ENCODE measurements at places on chromosomes 12 and 14.
A peak's percentile ranks its signal among the peaks of the same experiment; 100 is the strongest.

DNA sequence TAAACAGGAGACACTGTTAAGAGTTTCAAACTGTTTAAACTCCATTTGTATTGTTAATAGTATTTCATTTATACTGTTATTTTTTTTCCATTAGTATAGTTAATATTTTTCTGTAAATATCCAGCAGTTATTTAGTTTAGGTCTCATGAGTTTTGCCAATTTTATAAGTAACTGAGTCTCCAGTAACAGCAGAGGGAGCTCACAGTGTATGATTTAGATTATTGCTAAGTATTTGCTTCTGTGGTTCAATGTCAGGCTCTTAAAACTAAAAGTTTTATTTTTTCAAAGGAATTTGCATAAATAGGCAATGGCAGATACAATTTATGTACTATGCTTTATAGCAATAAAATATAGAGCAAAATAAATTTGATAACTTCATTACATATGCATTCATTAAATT lies 209.7 kb downstream of the ATXN7L3B start:
- no peak for DNase-seq

DNA sequence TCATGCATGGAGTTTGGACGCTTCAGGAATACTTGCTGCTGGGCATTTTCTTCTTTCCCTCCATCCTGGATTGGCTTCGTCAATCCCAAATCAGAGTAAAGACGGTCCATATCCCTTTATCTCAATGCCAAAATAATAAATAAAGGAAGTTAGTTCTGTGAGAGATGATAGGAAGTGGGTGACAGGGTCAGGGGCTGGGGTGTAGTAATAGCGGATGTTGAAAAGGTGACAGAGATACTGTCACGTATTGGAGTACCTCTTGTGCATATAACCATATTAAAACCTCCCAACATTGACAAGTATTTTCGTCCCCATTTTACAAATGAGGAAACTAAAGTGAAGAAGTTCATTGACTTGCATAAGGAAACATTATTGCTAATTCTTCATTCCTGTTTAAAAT lies 12.4 kb downstream of the MAGOHB start:
- DNase-seq = no peak

- DNase-seq = no peak
Measured at GRCh38 chr12:93939641-93940325, 208.6 kb upstream of the PLXNC1 start.

DNA sequence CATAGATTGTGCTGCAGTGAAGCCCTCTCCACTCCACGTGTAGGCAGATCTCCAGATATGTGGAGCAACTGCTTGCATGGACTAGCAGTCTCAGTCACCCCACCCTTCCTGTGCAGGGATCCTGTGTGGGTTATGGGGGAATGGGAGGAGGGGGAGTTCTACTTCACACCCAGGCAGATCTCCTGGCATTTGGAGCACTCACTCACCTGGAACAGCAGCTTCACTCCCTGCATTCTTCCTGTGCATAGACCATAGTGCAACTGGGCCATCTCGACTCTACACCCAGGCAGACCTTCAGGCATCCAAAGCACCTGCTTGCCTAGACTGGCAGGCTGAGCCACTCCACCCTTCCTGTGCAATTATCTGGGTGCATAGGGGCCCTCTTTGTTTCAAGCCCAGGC lies 96.0 kb upstream of the PCED1B start:
- no peak for DNase-seq

- no peak for DNase-seq
Measured at GRCh38 chr14:69876848-69877306, 2.3 kb upstream of the SMOC1 start.

DNA sequence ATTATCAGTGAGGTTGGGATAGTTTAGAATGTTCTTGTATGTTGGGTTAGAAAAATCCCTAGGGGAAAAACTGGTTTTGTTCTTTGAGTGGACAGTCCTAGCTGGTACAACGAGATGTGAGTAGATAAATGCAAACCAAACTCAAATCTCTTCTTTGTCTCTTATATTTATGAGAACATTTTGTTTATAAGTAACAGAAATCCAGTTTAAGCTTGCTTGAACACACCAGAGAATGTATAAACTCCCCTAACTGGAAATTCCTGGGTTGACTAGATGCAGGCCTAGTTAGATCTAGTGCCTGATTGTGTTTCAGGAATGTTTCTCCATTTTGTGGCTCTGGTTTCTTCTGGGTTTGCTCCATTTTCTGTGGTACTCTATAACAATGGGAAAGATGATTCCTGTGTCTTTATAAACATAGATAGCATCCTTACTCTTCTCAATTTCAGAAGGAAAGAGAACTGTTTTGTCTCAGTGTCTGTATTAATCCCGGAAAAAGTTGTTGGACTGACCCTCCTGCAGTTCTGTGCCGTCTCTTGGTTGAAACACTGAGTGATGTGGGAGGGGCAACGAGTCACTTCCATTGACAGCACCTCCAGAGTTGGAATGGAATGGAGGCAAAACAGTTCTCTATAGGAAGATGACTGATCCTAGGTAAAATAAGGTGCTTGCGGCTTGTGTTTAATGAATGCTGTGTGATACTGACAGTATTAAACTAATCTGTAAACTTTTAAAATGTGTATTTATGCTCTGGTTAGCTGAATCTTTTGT lies 244.8 kb downstream of the TMTC2 start:
- no peak for DNase-seq

- no peak for DNase-seq
Measured at GRCh38 chr12:90163975-90164374, 455.3 kb upstream of the ATP2B1 start.

DNA sequence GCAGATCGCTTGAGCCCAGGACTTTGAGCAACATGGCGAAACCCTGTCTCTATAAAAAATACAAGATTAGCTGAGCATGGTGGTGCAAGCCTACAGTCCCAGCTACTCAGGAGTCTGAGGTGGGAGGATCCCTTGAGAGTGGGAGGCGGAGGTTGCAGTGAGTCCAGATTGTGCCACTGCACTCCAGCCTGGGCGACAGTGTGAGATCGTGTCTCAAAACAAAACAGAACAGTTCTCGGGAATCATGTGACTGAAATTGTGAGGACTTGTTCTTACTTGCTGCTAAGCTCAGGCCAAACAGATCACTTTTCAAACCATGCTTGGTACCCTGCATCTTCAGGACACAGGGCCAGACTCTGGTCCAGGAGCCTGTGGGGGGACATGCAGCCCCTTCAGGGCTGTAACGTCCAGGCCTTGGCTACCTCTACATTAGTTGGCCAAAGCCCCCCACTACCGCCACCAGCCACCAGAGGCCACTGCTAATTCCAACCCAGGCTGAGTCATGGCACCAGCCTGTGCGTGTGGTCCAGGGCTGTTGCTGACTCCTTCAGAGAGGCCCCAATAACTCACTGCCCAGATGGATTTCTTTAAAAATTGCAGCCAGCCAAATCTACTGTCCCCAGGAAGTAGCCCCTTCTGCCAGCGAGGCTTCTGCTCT lies 33.4 kb upstream of the SYNDIG1L start:
- DNase-seq = peak; percentile 43

GRCh38 chr12:106309671-106310505 lies 7.4 kb downstream of the TCP11L2 start:
- no peak for DNase-seq

- DNase-seq = no peak
Measured at GRCh38 chr12:92206011-92206410, 60.4 kb upstream of the BTG1 start.

- no peak for DNase-seq
Measured at GRCh38 chr12:26661399-26661798, 171.6 kb downstream of the ITPR2 start.

- no peak for DNase-seq
Measured at GRCh38 chr14:100062590-100062989, 2.6 kb upstream of the EVL start.

DNA sequence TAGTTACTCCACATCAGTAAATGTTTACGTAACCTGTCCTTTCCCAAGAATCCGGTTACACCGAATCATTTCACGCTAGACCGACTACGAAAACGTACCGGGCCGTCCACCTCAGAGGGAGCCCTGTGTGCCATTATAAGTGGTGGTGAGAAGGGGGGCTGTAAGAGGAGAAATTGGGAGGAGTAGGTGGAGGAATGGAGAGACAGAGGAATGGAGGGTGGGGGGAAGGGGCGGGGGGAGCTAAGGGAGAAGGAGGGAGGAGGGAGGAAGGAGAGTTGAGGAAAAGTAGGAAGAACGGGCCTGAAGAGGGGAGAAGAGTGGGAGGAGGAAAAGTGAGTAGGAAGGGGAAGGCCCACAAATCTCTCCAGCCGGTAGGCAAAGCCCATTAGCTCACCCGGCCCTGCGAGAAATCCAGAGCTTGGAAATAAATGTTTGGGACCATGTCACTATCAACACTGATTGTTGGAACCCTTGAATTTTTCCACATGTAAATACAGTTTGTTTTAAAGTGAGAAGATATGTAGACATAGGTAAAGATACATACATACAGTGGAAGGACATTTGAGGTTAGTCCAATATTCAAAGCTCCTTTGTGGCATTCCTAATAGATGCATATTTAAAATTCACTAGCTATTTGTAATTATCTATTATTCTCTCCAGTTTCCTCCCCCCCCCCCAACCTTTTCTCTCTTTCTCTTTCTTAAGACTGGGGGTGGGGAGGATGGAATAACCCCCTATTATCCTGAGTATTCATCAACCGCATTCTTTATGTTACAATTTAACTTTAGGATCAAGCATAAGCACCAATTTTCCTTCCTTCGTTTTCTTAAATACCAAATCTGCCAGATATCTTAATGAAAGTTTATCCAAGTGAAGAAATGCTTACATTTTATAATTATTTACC lies 2.1 kb upstream of the FOXG1 start:
- no peak for DNase-seq

DNA sequence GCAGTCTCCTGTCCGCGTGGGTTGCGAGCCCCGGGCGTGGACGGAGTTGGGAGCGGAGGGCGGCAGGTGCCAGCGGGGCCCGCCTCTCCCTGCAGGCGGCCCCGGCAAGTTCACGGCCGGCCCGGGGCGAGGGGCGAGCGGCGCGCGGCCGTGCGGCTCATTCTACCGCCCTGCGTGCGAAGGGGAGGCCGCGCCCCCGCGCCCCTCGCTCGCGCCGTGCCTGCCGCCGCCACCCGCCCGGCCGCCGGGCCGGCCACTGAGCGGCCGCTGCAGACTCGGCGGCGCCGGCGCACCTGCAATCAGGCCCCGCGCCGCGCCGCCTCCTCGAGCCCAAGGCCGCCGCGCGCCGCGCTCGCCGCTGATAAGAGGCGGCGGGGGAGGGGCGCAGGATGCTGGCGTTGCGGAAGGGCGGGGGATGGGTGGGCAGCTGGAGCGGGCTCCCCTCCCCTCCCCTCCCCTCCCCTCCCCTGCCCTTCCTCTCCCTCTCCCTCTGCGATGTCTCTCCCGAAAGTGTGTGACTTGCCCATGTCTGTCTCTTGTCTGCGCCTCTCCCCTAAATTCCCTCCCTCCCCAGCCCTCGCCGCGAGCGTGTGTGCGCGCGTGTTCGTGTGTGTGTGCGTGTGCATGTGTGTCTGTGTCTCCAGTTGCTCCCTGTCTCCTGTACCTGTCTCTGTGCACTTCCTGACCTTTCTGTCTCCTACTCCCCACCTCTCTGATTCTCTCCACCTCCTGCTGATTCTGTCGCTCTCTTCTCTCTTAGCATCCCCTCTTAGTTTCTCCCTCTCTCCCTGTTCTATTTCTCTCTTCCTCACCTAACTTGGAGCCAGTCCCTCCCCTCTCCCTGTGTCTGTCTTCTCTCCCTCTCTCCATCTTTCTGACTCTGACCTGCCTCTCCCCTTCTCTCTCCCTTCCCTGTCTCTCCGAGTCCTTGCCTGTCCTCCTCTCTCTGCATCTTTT lies 768.1 kb upstream of the TBX3 start:
- peak; percentile 34 for DNase-seq

GRCh38 chr12:6302621-6303020 lies 7.9 kb upstream of the PLEKHG6 start:
- DNase-seq = no peak

DNA sequence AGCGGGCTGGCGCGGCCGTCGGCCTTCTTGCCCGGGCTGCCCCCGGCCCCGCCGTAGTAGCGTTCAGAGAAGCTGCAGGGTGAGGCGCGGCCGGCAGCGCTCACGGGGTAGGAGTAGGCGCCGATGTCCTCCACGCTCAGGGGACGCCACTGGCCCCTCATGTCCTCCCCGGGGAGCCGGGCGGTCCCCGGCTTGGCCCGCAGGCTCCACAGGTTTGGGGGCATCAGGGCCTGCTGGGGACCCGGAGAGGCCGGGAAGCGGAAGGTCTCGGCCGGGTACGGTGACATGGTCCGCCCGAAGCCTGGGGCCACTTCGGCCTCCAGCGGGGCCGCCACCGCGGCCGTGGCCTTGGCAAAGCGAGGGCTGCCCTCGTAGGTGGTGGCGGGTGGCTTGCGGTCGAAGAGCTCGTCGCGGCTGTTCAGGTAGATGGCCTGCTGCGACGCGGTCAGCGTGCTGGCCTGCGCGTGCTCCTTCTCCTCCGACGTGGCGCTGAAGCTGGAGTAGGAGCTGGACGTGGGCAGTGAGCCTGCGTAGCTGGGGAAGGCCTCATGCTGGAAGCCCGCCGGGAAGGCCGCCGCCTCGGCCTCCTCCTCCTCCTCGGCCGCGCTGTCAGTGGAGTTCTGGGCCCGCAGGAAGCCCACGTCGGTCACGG lies 48.7 kb downstream of the BEGAIN start:
- DNase-seq = no peak

DNA sequence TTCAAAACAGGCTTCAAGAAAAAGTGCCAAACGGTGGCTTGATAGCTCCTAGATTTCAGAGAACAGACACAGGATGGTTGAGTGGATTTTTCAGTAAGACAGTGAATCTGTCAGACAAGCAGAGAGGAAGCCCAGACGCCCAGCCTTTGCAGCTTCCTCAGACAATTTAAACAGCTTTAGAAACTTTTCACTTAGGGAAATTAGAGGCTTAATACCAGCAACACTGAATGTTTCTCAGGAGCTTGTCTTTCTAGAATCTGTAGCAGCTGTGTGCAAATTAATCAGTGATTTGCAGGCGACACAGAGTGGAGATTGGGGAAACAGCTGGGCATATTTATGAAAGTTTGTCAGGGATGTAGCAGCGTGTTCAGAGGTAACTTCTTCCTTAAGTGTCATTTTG lies 362.1 kb downstream of the GALC start:
- DNase-seq = no peak

- no peak for DNase-seq
Measured at GRCh38 chr14:24574206-24574774, 1.8 kb downstream of the CTSG start.

- no peak for DNase-seq
Measured at GRCh38 chr14:69753860-69754259, 13.1 kb upstream of the SRSF5 start.

DNA sequence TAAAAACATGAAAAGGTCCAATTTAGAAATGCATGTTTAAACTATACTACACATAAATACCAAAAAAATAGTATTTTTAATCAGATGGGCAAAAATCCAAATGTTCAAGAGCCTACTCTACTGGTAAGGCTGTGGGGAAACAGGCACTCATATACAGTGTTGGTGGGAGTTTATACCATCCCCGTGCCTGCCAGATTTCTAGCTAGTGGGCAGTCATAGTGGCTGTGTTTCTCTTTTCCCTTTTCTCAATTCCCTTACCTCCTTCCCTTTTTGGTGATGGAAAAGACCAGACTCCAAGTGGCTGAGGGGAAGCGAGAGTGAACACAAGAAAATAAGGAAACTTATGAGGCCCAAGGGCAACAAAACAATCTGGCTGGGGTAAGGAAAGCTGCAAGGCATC lies 14.7 kb downstream of the ZNF641 start:
- DNase-seq = no peak

- no peak for DNase-seq
Measured at GRCh38 chr14:46661728-46662127, 10.1 kb upstream of the RPL10L start.

GRCh38 chr12:11834104-11834812 lies 184.8 kb downstream of the ETV6 start:
- no peak for DNase-seq

Data from neural crest cell (in vitro differentiated cells).